ENCODE measurements at places on chromosomes 3 and 15.

- DNase-seq = peak; percentile 46
Observed at GRCh38 chr3:102790747-102791325, 356.0 kb downstream of the ZPLD1 start.

- DNase-seq = no peak
Observed at GRCh38 chr3:183555541-183556081, at the start of gene KLHL6. TSS of gene KLHL6 (minus strand) at chr3:183555706. CDS start at chr3:183555653, 53 bp downstream.

- DNase-seq = no peak
Observed at GRCh38 chr3:169513672-169514071, 149.8 kb downstream of the MECOM start.

GRCh38 chr3:23136054-23136453 is 67.1 kb upstream of the UBE2E2 start:
- DNase-seq = no peak

DNA sequence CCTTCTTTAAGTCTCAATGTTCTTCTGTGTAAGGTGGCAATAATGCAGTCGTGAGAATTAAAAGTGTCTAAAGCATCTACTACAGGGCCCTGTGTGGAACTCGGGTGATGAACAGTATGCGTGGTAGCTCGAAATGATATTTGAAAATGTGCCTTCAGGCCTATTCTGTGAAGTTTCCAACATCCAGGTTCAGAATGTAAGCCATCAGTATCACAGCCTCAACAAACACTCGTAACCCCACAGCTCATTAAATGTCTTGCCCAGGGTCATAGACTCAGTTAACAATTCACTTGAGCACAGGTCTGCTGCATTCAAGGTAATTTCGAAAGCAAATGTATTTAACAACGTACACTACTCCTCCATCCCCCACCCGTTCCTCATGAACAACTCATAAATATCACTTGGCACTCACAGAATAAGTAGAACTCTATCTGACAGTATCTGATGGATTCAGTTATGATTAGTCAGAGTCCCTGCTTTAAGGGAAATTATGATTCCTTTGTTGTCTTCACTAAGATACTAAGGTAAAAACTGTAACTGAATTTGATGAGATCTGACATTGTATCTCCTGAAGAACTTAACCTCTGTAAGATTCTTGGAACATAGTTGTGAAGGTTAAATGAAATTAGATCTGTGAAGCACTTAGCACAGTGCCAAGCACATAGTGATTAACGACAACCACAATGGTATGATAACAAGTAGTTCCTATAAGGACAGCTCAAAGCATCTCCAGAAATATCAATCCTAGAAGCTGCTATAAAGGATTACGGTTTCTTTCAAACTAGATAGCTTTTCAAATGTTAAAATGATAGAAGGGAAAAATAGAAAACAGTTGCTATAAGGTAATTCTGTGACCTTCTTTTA is 642.3 kb downstream of the TBL1XR1 start:
- no peak for DNase-seq

Data from BJ (cell line).